ENCODE measurements at places on chromosomes 2 and 18.

- DNase-seq = no peak
Measured at GRCh38 chr2:187485523-187485922, 37.5 kb upstream of the CALCRL start.

DNA sequence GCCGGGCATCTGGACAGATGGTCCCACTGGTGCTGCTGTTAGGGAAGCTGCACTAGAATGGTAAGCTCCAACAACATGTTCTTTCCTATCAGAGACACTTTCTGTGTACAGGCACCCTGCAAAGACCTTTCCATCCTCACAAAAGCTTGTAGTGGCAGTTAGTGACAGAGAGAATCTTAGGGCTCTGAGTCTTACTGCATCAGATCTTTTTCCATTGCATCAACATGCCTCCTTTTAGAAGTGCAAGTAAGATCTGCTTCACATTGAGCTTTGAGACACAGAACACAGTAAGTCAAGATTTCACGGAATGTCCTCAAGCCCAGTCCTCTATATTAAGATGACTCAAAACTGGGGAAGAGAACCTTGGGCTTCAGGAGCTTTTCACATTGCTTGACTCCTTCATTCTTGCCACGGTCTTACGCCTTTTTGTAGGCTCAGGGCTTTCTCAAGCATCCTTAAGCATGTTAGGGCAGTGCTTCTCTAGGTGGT is 52.6 kb downstream of the ARL4C start:
- no peak for DNase-seq

- no peak for DNase-seq
Measured at GRCh38 chr2:35783723-35784122, 571.9 kb upstream of the CRIM1 start.

GRCh38 chr2:217058791-217059755 is 199.2 kb upstream of the TNP1 start:
- DNase-seq = no peak

- DNase-seq = no peak
Measured at GRCh38 chr2:26754972-26755670, 9.0 kb upstream of the SLC35F6 start.

Measured in H54 (cell line).